ENCODE measurements at places on chromosomes 6 and 20.

GRCh38 chr20:53133628-53134027, 161.5 kb downstream of the TSHZ2 start:
- no peak for DNase-seq

DNA sequence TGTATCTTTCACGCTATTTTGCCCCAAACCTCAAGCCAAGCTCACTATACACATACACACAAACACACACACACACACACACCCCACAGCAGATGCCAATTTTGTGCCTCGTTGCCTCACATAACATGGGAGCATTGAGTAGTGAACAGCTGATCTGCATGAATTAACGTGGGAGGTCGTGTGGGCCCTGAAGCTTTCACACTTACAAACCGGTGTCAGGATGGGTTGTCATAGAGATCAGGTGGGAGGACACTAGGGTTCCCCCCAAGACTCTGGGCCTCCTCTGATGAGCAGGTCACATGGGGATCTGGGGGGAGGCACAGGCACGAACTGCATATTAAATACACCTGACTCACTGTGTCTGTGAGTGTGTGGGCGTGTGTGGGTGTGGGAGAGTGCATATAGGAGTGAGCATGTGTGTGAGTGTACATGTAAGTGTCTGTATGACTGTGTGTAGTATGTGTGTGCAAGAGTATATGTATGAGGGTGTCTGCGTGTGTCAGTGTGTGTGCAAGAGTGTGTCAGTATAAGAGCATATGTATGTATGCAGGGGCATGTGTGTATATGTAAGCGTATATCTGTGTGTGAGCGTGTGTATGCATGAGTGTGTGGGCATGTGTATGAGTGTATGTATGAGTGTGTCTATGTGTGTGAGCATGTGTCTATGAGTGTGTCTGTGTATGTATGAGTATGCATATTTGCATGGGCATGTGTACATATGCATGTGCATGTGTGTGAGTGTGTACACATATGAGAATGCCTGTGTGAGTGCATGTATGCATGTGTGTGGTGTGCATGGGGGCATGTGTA, 370.4 kb downstream of the PREX1 start:
- no peak for DNase-seq

DNA sequence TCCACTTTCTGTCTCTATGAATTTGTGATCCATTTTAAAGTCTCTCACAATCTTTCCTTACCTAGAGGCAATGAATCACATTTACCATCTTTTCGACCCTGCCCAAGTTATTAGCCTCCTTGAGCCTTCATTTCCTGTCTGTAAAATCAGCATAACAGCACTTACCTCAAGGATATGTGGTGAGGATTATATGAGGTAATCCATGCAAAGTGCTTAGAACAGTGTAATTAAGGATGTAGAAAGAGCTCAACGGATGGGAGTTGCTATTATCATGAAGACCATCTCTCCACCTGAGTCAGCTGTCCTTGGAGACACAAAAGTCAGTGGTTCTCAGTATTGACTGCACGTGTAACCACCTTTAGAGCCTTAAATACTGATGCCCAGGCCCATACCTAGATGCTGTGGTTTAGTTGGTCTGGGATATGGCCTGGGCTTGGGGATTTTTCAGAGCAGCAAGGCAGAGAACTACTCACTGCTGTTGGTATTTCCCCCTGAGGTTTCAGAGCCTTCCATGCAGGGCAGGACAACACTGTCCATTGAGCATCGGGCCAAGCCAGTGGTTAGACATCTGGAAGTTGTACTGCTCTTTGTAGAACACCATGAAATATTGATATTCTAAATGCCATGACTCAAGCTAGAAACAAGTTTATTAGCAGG, 55.8 kb downstream of the LYRM2 start:
- no peak for DNase-seq

DNA sequence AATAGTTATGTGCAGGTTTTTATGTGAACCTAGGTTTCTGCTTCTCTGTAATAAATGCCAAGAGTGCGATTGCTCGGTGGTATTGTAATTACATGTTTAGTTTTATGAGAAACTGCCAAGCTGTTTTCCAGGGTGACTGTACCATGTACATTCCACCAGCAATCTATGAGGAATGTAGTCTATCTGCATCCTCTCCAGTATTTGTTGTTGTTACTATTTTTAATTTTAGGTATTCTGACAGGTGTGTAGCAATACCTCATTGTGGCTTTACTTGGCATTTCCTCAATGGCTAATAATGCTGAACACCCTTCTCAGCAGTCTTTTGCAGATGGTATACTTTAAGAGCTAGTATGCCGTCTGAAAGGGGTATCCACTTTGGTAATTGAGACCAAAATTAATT, 142.1 kb downstream of the BMP2 start:
- no peak for DNase-seq

DNA sequence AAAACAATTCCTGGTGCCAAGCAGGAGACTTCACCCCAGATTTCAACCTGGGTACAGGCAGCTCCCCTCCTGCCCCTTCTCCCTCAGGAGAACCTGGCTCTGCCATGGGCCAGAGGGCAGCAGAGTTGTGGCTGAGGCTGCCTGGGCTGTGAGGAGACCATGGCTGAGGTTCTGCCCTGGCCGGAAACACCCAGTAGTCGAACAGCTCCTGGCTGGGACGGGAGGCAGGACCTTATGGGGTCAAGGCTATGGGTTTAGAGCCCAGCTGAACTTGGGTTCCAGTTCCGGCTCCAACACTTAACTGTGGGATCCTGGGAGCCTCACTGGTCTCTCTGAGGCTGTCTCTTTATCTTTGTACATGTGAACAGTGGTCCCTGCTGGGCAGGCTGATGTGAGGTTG, 8.5 kb downstream of the C6orf132 start:
- no peak for DNase-seq

DNA sequence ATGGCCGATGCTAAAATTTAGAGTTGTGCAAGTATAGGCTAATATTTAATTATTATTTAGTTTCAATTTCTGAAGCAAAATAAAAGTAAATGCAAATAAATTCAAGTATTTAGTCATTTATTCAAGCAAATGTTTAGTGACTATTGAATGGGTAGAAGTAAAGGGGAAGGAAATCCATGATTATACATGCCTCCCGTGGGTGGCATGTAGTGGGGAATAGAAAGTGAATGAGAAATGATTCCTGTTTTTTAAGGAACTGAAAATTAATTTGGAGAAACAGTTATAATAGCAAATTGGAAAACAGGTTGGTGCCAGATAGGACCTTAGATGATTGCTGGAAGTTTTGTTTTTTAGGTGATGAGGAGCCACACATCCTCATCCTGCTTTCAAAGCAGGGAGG, 35.4 kb downstream of the FAM229B start:
- no peak for DNase-seq

GRCh38 chr6:73516514-73517489, 4.0 kb downstream of the EEF1A1 start:
- DNase-seq, result no peak

Measured in stimulated activated CD8-positive, alpha-beta memory T cell treated with anti-CD3 and anti-CD28 coated beads, Interleukin-4, amount 100 ng/mL, for 48 hours (primary cell).